Endodermal cell (in vitro differentiated cells): ENCODE measurements at places on chromosomes 3 and 15. TPM values are rescaled to one million over a fixed set of nuclear protein-coding genes. Genes with fewer than 3 reads are reported as not detected.

The IQCF5 gene
- not detected in 3 replicates for total RNA-seq

The INTS14 gene
- 21.1 to 37.7 TPM (median 37.3 TPM) in 3 replicates for total RNA-seq

DNA sequence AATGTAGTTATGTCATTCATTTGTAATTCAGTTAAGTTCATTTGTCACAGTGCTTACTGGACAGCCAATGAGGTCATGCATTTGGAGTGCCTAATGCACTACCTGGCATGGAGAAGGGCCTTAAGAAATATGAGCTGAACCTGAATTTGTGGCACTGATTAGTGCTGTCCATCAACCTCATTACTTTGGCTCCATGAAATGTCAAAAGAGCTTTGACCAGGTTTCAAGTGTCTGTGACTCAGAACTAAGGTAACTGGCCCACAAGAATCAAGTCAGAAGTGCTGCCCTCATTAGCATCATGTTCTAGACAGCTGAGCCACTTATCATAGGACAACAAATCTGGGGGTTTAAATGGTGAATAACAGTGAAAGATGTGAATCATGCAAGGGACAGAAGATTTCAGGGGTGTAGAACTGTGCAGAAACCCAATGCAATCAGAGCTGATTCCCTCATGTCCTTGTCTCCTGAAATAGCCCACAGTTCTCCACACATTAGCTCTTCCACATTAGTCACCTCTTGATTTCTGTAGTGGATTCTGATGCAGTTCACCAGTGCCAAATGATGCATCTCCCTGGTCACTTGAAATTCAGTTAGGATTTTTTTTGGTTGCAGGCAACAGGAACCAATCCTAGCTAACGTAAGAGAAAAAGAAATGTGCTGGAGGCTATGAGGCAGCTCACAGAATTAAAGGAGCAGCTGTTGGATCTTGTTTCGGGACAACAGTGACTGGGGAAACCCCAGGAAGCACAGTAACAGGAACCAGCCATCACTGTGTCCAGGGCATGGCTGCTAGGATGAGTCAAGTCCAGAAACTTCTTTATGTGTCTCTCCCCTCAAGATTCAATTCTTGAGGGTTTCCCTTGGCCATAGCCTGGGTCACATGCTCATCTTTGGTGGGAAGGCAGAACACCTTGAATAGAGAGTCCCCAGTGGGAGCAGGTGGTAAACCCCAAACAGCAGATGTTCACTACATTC is 38.7 kb downstream of the CHST2 start:
- DNase-seq, result no peak

- DNase-seq, result no peak
Observed at GRCh38 chr3:157134620-157135191, 25.2 kb downstream of the CCNL1 start.

DNA sequence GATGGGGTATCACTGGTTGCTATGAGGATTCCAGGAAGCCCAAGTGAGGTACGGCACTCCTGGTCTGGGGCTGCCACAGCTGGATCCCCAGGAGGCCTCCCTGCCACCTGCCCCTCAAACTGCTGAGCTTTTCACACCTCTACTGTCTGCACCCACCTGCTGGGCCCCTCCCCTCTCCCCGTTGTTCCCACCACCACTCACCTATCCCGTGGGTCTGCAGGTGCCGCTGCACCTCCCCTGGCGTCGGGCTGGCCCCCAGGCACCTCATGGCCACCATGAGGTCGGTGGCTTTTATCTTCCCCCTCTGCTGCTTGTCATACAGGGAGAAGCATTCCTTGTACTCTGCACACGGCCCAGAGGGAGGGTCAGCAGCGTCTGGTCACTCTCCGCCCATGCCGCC is 5.8 kb downstream of the CALML4 start:
- peak; percentile 42 for DNase-seq

- peak; percentile 50 for DNase-seq
Observed at GRCh38 chr3:145639875-145640274, 521.1 kb downstream of the PLOD2 start.

DNA sequence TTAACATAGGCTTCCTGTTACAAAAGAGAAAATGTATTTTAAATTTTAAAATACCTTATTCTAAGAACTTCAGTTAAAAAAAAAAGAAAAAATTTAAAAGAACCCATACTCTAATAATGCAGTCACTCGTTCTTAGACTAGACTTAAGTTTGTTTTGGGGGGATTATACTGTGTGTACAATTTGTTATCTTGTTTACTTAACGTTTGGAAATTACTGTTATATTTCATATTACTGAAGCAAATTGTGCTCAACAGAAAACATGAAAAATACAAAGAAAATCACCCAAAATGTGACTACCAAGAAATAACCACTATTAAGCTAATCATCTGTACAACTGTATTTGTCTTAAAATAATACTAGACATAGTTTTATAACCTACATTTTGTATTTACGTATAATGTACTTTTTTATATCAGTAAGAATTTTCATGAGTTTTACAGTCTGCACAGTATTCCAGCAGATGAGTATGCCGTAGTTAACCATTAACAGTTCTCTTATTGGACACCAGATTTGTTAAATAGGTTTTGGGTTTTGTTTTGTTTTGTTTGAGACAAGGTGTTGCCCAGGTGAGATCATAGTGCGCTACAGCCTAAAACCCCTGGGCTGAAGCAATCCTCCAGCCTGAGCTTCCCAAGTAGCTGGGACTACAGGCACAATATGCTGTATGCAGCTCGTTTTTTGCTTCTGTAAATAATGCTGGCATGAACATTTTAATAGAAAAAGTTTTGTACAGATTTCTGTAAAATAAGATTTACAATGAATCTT is 88.8 kb upstream of the CHD2 start:
- DNase-seq, result no peak

- no peak for DNase-seq
Observed at GRCh38 chr3:82424031-82424339, 662.5 kb upstream of the GBE1 start.

GRCh38 chr15:36175741-36176291 is 403.6 kb upstream of the CDIN1 start:
- no peak for DNase-seq
